Stimulated activated CD4-positive, alpha-beta T cell treated with anti-CD3 and anti-CD28 coated beads, TNF-alpha, amount 100 ng/mL, for 4 hours (primary cell): ENCODE measurements at places on chromosomes 2 and 18.

DNA sequence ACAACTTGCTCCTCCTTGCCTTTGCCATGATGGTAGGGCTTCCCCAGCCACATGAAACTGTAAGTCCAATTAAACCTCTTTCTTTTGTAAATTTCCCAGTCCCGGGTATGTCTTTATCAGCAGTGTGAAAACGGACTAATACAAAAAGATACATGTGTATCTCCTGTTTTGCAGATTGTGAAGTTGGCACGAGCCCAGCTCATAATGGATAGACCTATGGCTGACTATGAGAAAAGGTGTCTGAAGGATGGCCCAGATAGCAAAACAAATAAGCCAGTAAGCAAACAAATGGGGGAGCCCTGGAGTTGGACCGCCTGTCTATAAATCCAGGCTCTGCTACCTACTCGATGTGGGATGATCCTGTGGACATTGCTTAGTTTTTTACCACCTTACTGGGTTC is 15.5 kb upstream of the PRKCE start:
- DNase-seq = no peak

DNA sequence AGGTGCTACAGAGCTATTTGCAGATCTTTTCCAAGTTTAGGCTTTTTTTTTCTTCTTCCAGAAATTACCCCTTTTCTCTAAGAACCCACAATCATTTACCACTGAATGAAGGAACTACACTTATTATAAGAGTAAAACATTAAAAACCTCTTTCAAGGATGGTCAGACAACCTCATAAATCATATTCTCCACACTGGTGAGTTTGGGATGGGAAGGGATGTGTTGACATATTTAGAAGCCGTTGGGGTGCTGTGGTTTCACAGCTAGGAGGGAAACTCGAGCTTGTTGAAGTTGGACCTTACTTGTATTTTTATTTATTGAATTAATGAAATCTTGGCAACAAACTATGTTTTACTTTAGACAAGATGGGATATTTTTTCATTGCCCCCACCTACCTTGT is 289.4 kb upstream of the MEIS1 start:
- DNase-seq = no peak

DNA sequence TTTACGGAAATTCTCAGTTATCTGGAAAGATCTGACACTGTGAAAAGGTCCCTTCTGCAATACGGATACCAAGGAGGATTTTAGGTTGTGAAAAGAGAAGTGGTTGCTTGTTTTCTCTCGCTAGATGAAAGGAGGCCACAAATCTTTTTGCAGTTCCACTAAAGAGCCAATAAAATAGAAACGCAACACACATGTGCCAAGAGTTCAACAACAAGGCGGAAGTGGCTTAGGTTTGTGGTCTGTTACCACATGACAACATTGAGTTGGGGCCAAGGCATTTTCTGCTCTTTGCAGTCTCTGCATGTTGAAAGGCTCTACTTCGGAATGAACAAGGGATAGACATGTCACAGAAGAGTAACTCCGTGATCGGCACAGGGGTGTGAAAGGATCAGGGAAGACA is 115.7 kb upstream of the OSR1 start:
- no peak for DNase-seq

DNA sequence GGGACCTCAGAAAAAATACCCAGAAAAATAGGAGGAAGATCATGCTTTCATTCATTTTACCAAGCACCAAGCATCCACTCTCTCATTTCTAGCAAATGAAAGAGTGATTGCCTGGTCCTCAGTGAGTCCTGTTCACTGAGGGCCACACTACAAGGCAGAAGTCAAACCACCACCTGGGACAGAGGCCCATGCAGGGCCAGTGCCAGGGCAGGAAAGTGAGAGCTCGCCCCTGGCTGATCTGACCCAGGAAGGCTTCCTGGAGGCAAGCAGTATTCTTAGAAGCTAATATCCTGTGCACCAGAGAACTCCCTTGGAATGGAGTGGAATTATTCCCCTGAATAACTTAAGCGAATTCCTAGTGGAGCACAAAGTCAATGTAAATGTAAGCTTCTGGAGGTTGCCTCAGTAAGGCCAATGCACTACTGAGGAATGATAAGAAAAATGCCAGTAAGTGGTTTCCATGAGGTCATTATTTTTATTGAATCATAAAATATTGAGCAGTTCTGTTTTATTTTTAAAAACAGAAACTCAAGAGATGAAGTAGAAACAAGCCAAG is 191.6 kb upstream of the ID2 start:
- no peak for DNase-seq

GRCh38 chr2:131105950-131106801 is 1.0 kb downstream of the PLEKHB2 start:
- DNase-seq = no peak

DNA sequence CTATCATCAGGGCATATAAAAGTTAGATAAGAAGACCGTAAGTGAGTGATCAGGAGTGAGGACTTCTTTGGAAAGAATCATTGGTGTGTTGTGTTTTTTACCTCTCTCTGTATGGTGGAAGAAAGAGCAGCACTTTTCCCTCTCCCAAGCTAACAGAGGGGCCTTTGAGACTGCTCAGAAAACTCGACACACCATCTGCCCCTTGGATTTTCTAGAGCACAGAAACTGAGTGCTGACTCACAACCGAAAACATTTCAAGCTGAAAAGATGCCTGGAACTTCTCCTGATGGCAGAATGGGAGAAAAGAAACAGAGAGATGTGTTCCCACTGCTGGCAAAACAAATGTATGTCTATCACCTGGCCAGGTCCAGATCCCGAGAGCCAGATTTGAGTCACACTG is 156.6 kb downstream of the DNAH7 start:
- no peak for DNase-seq

DNA sequence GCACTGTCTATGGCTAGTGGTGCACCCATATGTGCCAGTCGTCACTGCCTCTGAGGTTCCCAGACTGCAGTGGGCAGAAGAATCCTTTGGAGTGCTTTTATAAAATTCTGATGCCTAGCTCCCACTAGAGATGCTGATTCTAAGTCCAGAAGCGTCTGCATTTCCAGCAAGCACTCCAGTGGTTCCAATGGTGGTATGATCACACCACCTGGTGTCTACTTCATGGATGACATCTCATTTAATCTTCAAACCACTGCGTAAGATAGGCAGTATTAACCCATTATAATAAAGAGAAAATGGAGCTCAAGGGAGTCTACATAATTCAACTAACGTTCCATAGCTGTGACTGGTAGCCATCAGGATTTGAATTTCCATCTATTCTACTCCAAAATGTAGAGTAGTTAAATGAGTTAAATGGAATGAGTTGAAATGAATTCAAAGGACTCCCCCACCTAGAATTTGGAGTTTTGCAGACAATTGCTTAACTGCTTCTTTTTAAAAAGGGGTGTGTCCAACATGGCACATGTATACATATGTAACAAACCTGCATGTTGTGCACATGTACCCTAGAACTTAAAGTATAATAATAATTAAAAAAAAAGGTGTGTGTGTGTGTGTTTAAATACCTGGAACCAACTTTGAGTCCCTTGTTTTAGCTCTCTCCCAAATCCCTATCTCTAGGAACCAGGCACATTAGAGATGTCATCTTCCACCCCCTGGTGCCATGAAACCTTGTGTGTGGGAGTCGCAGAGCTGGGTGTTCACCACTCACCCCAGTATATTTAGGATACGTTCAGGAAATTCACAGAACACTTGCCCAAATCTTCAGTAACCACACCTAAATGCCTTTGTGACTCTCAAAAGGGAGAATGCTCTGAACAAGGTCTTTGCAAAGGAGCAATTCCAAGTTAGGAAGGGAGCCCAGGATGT is 14.1 kb downstream of the LAMA3 start:
- no peak for DNase-seq

DNA sequence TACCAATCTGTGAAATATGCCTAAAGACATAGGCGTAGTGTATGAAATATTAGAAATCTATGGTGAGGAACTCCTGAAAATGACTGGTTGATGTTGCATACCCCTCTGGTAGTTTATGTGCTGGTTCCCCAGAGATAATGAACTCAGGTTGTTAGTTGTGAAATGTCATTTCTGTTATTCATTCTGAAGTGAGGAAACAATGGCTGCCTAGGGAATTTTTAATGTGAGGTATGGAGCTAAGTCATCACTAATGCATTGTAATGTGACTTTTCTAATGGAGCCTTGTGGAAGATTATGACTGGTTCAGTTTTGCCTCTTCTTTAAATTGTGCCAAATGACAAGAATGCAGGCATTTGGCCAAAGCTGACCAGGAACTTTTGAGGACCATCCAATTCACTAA is 61.6 kb upstream of the RAB27B start:
- DNase-seq = no peak

DNA sequence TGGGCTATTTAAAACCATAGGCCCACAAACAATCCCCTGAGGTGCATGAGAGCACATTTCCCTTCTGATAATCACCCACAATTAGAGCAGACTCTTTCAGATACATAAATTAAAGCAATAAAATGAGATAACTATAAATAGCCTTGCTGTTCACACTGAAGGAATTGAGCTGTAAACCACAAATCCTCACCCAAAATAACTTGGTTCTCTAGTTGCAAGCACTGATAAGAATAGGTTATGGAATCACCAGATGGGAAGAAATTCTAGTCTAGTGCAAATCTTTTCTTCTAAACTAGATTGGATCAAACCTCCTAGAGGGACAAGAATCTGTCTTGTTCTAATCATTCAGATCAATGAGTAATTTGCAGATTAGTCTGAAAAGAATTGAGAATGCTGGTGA is 64.6 kb downstream of the NAB1 start:
- no peak for DNase-seq

DNA sequence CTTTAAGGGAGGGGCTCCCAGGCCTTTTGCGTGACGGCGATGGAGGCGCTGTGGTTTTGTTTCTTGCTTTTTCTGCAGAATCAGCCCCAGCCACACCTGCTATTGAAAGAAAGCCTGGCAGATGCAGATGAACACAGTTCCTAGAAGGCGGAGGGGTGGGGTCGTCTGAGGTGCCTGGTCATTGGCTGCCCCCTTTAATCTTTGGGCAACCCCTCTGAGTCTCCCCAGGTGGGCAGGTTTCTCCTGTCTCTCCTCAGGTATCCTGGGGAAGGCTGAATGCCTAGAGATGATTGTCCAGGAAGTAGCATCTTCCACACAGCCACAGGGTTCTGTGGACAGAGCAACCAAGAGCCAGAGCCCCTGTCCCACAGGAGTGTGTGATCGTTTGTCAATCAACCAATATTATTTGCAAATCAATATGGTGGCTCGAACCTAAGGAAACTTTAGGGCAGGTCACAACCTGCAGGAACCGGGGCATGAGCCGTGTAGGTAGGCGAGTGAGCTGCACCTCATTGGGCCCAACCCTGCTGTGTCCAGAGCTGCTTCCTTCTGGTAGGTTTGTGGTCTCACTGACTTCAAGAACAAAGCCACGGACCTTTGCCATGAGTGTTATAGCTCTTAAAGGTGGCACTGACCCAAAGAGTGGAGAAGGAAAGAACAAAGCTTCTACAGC is 104.3 kb downstream of the NDUFA10 start:
- DNase-seq = no peak

- DNase-seq = no peak
These were observed 118.9 kb upstream of the CTNNA2 start for GRCh38 chr2:79393806-79394484.

DNA sequence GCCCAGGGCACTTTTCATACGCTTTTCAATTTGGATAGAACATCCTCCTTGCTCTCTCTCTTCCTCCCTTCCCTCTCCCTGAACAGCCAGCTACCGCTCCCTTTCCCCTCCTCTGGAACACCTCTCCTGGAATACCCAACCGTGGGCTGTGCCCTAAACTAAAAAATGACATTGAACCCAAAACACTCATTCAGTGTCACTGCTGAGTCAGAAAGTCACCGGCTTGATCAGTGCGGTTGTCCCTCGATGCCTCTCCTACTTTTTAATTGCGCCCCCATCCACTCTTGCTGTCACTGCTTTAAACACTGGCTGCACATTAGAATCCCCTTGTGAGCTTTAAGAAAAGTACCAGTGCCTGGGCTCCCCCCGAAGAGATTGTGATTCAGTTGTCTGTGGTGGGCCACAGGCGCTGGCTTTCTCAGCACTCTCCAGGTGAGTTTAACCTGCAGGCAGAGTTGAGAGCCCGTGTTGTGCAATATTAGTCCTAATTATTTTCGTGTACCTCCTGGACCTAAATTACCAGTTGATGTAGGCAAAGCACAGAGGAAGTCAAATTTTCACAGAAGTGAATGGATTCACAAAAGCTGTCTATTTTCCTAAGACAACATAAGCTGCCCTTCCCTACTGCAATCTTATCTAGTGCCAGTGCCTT is 302.0 kb downstream of the PRKCE start:
- DNase-seq = no peak

- DNase-seq = no peak
These were observed 888 bp upstream of the ADCY3 start for GRCh38 chr2:24920809-24921441.

- no peak for DNase-seq
These were observed 103.9 kb upstream of the DCC start for GRCh38 chr18:52236131-52236530.

DNA sequence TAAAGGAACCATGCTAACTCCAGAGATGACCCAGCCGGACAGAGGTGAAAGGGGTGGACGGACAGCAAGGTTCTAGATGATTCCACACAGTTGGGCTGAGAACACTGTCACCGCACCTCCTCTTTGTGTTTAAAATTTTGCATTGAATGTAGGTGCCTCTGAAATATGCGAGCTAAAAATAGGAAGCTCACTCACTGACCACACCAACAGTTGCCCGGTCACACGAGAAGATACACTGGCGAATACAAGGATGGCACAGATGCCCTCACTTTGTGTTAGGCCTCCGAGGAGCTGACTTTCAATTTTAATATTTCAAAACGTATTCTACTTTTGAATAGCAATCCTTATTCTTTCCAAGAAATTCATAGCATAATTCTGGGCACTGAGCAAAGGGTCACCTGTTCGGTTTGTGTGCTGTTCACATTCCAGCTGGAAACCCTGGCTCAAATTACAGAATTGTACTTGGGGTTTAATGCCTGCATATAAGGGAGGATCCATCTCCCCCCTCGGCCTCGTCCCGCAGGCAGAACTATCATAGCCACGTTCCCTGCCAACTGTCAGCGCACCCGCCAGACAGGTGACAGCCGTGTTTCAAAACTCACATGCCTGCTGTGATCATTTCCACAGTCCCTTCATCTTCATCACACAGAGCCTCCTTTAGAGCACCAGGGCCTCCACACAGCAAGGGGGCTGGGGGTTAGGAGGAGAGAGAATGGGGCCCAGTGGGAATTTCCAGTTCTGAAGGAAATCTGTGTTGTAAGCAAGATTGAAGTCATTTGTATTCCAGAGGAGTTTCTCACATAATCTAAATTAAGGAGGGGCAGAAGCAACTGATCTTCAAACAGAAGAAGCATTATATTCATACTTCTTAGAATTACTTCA is 48.2 kb downstream of the ADI1 start:
- DNase-seq = no peak

- DNase-seq = no peak
These were observed 108.8 kb downstream of the STPG4 start for GRCh38 chr2:47046271-47046670.

DNA sequence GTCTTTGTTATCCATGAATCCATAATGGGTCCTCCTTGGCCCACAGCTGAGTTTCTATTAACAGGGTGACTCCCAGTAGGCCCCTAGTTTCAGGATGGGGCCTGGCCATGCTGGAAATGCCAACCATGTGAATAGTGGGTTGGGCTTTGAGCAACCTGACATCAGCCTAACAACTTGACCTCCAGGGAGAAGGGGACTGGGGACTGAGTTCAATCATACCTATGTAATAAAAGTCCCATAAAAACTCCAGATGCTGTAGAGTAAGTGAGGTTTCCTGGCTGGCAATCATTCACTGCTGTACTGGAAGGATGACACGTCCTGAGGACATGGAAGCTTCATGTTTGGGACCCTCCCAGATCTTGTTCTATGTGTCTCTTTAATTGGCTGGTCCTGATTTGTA is 7.9 kb downstream of the REV1 start:
- DNase-seq = no peak
